Astrocyte (in vitro differentiated cells and primary cell): ENCODE measurements at places on chromosomes 4 and X. TPM values are rescaled to one million over a fixed set of nuclear protein-coding genes. Genes with fewer than 3 reads are reported as not detected.

Gene CLDN22
- total RNA-seq, result not detected in 2 replicates

Gene ZBTB33
- total RNA-seq, result 17.4 and 19.9 TPM in 2 replicates

DNA sequence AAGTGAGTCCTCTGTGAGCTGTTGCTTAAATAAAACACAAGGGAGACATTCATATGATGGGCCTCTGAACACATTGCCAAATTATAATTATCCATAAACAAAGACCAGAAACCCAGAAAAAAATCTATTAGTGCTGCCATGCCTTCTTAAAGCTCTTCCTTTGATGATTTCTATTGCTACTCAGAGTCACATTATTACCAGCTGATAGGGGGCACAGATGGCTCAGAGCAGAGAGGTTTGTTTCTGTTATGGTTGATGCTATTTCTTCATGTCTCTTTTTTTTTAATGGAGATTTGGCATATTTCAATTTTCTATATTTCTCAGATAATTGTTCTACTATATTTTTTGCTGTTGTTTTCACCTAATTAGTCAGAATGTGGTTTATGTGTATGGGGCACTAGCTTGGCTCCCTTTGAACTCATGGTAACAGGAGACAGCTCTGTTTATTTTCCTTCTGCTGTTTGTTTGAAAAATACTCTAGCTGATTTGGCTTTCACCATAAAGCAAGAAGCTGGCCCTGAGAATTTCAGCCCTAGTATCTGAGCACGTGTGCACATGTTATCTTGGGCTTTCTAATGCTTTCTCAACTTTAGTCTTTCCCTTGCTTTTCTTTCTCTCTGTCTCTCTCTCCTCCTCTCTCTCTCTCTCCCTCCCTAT lies 568.8 kb downstream of the PPARGC1A start:
- DNase-seq, result no peak
- H3K4me3 ChIP-seq, result no peak overlapping the region
- no peak overlapping the region for H3K27ac ChIP-seq
- H3K27me3 ChIP-seq, result no peaks in the 10 kb centered on the region
- H3K4me1 ChIP-seq, result peaks cover 10% of the 10 kb centered on the region

DNA sequence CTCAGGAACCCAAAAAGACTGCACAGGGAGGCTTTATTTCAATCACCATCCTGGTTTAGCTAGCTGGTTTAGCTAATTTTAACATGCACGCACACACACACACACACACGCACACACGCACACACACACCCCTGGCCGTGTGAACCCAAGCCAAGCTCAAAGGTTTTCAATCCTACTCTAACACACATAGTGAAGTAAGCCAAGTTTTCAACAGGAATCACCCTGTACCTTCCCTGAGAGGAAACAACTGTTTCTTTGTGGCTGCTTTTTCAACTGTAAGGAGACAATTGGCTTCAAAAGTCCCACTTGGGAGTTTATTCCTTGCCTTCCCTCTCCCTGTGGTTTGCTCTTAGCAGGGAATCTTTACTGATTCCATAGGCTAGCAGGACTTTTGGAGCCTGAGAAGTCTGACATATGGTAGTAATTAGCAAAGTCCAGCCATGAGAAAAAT lies 98.9 kb upstream of the BMP3 start:
- no peaks in the 10 kb centered on the region for H3K36me3 ChIP-seq
- no peak overlapping the region for H3K27ac ChIP-seq
- no peaks in the 10 kb centered on the region for H3K4me1 ChIP-seq
- DNase-seq, result no peak
- H3K27me3 ChIP-seq, result no peaks in the 10 kb centered on the region

- H3K4me3 ChIP-seq, result no peak overlapping the region
- H3K27me3 ChIP-seq, result no peaks in the 10 kb centered on the region
Observed at GRCh38 chr4:54992266-54992665, 133.1 kb downstream of the KDR start.

- no peak for DNase-seq
- H3K27me3 ChIP-seq, result no peaks in the 10 kb centered on the region
- H3K27ac ChIP-seq, result no peak overlapping the region
- H3K4me3 ChIP-seq, result no peak overlapping the region
- H3K36me3 ChIP-seq, result no peaks in the 10 kb centered on the region
Observed at GRCh38 chr4:32010221-32010620, 1290.1 kb downstream of the PCDH7 start.

DNA sequence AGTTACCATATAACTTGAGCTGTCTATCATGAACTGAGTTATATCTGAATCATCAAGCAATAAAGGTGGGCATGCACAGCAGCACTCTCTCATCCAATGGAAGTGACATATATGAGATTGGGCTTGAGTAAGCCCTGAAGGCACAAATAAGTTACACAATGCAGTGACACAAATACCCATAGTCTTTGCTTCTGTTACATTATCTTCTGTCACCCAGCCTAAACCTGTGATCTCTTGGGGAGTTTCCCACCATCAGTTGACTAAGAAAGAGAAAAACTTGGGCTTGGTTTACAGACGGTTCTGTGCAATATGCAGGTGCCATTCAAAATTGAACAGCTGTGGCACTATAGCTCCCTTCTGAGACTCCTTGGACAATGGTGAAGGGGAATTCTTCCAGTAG lies 138.8 kb upstream of the IL15 start:
- H3K36me3 ChIP-seq, result no peaks in the 10 kb centered on the region
- no peak for DNase-seq
- no peak overlapping the region for H3K27ac ChIP-seq
- no peaks in the 10 kb centered on the region for H3K4me1 ChIP-seq

Gene RLIM
- 53.5 and 55.4 TPM in 2 replicates for total RNA-seq

Gene BCOR
- total RNA-seq, result 9.0 TPM in 2 replicates

GRCh38 chrX:12867685-12868084 lies 813 bp downstream of the TLR7 start:
- no peaks in the 10 kb centered on the region for H3K27me3 ChIP-seq
- no peaks in the 10 kb centered on the region for H3K36me3 ChIP-seq
- DNase-seq, result no peak
- no peak overlapping the region for H3K4me3 ChIP-seq
- no peaks in the 10 kb centered on the region for H3K4me1 ChIP-seq
- H3K27ac ChIP-seq, result no peak overlapping the region

Gene JAKMIP1
- total RNA-seq, result 0.50 and 0.79 TPM in 2 replicates

Gene INPP4B
- total RNA-seq, result 2.4 and 2.8 TPM in 2 replicates

DNA sequence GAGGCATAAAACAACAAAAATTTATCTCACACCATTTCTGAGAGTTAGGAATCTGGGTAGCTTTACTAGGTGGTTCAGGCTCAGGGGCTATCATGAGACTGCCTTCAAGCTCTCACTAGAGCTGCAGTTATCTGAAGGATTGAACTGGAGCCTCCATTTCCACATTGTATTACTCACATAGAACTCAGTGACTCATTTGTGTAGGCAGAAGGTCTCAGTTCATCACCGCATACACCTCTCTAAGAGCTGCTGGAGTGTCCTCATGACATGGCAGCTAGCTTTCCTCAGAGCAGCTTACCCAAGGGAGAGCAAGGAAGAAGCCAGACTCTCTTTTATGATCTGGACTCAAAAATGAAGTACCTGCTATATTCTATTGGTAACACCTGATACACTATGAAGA lies 389.2 kb downstream of the IQCM start:
- H3K4me3 ChIP-seq, result no peak overlapping the region
- DNase-seq, result peak; percentile 49
- no peaks in the 10 kb centered on the region for H3K36me3 ChIP-seq
- no peak overlapping the region for H3K27ac ChIP-seq
- H3K4me1 ChIP-seq, result no peaks in the 10 kb centered on the region
- H3K27me3 ChIP-seq, result no peaks in the 10 kb centered on the region

Gene ZCCHC18
- 0.98 and 2.1 TPM in 2 replicates for total RNA-seq

DNA sequence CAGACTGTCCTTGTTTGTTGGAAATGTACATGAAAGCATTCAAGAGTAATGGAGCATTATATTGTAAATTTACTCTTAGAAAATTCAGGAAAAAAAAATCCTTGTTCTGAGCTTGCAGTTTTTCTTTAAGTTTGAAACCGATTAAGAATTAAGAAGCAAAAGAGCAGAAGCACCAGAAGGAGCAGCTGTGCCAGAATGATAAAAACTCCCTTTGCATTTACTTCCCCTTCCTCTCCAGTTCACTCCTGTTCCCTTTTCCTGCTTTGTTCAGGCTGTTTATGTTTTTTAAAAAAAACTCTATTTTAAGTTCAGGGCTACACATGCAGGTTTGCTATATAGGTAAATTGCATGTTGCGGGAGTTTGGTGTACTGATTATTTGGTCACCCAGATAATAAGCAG lies 90.3 kb downstream of the ATOH1 start:
- H3K27ac ChIP-seq, result no peak overlapping the region
- no peaks in the 10 kb centered on the region for H3K36me3 ChIP-seq
- no peak overlapping the region for H3K4me3 ChIP-seq
- H3K4me1 ChIP-seq, result no peaks in the 10 kb centered on the region

DNA sequence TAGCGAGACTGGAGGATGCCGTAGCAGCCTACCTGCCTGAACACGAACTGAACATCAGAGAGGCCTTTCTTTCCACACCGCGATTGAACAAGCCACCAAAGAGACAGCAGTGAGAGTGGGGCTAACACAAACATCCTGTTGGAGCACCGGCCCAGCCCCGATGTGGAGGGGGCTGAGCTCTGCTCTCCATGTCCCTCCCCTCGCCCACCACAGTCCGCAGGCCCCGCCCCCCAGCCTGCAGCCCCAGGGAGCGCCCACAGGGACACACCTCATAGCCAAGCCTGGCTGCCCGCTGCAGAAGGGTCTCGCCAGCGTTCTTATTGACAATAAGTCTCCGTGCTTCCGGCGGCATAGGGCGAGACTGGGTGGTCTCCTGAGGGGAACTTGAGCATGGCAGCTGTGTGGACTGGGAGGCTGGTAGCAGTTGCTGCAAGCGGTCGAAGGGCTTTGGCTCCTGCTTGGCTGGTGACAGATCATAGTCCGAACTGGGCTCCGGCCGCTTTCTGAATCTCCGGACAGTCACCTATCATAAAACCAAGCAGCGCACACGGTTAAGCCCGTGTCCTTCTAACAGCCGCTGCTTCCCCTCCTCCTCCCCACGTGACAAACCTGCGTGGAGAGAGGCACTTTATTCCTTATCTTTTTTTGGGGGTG lies 35.8 kb downstream of the BCOR start:
- peaks cover 5% of the 10 kb centered on the region for H3K36me3 ChIP-seq
- H3K27me3 ChIP-seq, result no peaks in the 10 kb centered on the region
- no peak for DNase-seq
- H3K27ac ChIP-seq, result no peak overlapping the region
- no peak overlapping the region for H3K4me3 ChIP-seq

Gene PCYT1B
- total RNA-seq, result 5.6 and 6.3 TPM in 2 replicates

Gene OTC
- total RNA-seq, result not detected in 2 replicates

DNA sequence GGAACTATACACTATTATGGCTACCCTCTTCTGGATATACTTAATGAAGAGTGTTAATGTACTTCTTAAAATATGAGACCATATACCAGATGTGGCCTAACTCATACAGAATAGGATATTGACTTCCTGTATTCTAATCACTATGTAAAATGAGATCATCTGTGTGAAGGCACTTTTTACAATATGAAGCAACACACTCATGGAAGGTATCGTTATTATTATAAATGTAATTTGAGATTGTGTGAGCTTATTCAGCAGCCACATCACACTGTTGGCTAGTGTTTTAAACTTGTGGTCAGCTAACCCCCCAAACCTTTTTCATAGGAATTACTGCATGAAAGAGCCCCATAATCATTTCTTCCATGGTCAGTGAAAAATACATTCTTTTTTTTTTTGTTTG lies 281.8 kb upstream of the TEX13A start:
- H3K4me1 ChIP-seq, result no peaks in the 10 kb centered on the region
- DNase-seq, result peak; percentile 39
- no peaks in the 10 kb centered on the region for H3K36me3 ChIP-seq
- no peaks in the 10 kb centered on the region for H3K27me3 ChIP-seq

DNA sequence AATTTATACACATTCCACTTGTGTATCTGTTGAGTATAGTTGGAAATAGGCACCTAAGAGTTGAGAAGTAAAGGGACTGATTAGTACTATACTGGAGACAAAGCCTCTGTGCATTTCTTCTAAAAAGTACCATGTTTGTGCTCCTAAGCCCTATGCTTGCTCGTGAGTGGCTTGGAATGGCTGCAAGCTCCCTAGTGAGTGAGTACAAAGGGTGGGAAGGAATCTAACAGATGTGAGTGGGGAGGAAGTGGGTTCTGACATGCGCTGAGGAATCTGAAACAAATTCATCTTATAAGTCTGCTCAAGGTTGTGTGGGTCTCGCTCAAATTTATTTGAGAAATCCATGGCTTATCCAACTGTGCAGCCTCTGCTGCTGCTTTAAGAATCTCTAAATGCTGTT lies 13.3 kb downstream of the SPCS3 start:
- no peak overlapping the region for H3K27ac ChIP-seq
- H3K4me1 ChIP-seq, result peaks cover 6% of the 10 kb centered on the region
- H3K4me3 ChIP-seq, result no peak overlapping the region
- DNase-seq, result peak; percentile 63
- H3K27me3 ChIP-seq, result no peaks in the 10 kb centered on the region

DNA sequence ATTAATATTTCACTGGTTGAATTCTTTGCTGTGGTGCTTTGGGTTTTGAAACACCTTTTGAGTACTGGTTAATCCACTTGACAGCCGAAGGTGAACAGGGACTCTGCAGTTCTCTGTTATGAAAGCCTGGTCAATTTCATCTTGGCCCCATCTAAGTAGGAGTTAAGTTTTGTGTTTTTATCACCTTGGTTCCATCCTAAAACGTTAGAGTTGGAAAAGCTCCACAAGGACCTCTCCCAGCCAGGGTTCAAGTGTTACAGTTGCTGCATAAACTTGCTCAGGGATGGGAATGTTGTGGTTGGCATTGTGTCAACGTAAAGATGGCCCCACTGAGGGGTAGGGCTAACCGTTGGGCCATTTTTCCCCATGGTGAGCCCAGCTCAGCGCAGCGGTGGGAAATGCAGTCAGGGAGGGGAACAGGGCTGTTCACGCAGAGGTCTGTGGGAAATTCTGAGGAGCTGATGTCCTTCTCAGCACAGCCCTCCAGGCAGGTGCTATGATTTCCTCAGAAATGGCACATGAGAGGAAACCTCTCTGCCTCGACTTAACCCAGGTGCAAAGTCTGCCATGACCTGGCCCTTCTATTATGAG lies 188.7 kb downstream of the STIM2 start:
- peaks cover 14% of the 10 kb centered on the region for H3K27me3 ChIP-seq
- DNase-seq, result no peak
- H3K4me1 ChIP-seq, result peaks cover 4% of the 10 kb centered on the region

DNA sequence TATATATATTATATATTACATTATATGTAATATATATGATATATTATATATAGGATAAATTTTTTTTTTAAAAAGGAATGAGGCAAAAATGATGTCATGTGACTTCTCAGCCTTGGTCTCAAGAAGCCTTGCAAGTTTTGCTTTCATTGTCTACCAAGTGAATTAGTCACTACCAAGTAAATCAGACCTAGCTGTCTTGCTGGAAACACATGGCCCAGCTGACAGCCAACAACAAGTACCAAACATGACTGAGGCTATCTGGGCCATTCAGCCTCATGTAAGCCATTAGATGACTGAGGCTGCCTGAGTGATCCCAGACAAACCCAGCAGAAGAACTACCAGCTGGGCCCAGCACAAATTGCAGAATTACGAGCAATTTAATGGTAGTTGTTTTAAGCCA lies 44.9 kb downstream of the HAND2 start:
- peaks cover 23% of the 10 kb centered on the region for H3K4me1 ChIP-seq
- no peaks in the 10 kb centered on the region for H3K27me3 ChIP-seq
- H3K27ac ChIP-seq, result no peak overlapping the region
- peak; percentile 52 for DNase-seq
